ENCODE measurements at places on chromosomes 11 and 22. TPM values are rescaled to one million over a fixed set of nuclear protein-coding genes. Genes with fewer than 3 reads are reported as not detected.

DNA sequence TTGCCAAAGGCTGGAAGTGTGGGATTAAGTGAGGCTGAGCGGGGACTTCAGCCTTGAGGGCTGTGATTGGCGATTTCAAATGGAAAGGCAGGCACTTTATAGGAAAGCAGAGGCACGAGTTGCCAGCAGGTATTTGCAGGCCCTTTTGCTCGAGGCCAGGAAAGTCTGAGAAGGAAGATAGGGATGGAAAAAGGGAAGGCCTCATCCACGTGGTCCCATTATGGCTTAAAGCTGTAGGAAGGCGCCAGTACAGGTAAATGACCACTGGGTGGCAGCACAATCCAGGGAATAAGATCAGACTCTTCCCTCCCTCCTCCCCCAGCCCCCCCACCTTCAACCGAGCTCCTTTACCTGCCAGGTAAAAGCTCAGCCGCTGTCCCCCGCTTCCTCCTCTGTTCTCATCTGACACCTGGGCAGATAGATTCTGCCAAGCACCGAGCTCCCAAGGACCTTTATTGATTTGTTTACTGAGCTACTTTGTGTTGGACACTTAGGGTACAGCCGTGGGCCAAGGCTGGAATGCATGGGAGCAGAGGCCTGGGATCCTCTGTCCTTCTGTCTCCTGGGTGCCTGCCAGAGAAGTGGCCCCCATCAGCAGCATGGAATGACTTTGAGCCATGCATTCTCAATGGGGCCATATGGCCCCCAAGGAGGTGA is 7.5 kb downstream of the P2RX3 start:
- H3K27me3 ChIP-seq: peaks cover 3% of the 10 kb centered on the region
- H3K36me3 ChIP-seq: no peaks in the 10 kb centered on the region
- no peak overlapping the region for H3K4me3 ChIP-seq
- H3K27ac ChIP-seq: no peak overlapping the region
- DNase-seq: peak; percentile 72

DNA sequence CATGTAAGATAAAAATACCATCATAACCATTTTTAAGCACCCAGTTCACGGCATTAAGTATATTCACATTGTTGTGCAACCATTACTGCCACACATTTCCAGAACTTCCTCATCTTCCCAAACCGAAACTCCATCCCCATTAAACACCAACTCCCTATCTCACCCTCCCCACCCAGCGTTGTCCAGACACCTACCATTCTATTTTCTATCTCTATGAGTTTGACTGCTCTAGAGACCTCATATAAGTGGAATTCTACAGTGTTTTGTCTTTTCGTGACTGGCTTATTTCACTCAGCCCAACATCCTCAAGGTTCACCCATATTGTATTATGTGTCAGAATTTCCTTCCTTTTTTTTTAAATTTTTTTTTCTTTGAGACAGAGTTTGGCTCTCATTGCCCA is 45.2 kb downstream of the PPFIA1 start:
- no peaks in the 10 kb centered on the region for H3K27me3 ChIP-seq
- no peak for DNase-seq
- H3K27ac ChIP-seq: no peak overlapping the region
- peaks cover 13% of the 10 kb centered on the region for H3K4me1 ChIP-seq

DNA sequence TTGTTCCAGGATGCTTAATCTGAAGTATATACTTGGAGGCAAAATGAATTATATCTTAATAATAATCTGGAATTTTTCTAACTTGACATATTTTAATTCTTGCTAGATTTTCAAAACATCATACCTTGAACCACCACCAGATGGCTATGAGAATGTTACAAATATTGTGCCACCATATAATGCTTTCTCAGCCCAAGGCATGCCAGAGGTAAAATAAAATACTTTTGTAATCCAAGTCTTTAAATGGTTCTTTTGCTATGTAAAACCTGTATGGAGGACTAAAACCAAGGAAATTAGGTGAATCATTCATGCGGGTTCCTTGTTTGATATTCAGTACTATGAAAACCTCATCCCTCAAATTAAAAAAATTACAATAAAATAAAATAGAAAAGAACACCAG is 14.4 kb downstream of the NAALAD2 start:
- DNase-seq: no peak
- no peak overlapping the region for H3K27ac ChIP-seq
- no peaks in the 10 kb centered on the region for H3K4me1 ChIP-seq
- peaks cover 7% of the 10 kb centered on the region for H3K27me3 ChIP-seq
- H3K36me3 ChIP-seq: no peaks in the 10 kb centered on the region

- H3K27ac ChIP-seq: no peak overlapping the region
- no peaks in the 10 kb centered on the region for H3K27me3 ChIP-seq
- no peak for DNase-seq
- H3K36me3 ChIP-seq: no peaks in the 10 kb centered on the region
Observed at GRCh38 chr11:87803748-87804147, 371.5 kb downstream of the RAB38 start.

- no peak overlapping the region for H3K4me3 ChIP-seq
- no peak overlapping the region for H3K27ac ChIP-seq
- H3K27me3 ChIP-seq: peaks cover 21% of the 10 kb centered on the region
- no peaks in the 10 kb centered on the region for H3K36me3 ChIP-seq
- no peak for DNase-seq
Observed at GRCh38 chr22:48578138-48579042, 1249.3 kb downstream of the BRD1 start.

- H3K27me3 ChIP-seq: no peaks in the 10 kb centered on the region
- peak; percentile 53 for DNase-seq
- H3K36me3 ChIP-seq: peaks cover 48% of the 10 kb centered on the region
- peak overlapping the region; percentile 89 for H3K4me3 ChIP-seq
- H3K27ac ChIP-seq: peak overlapping the region; percentile 95
Observed at GRCh38 chr22:18078329-18079041, 695 bp downstream of the PEX26 start.

- no peak overlapping the region for H3K4me3 ChIP-seq
- H3K27me3 ChIP-seq: peaks cover 8% of the 10 kb centered on the region
- no peak for DNase-seq
- H3K4me1 ChIP-seq: no peaks in the 10 kb centered on the region
- no peaks in the 10 kb centered on the region for H3K36me3 ChIP-seq
- H3K27ac ChIP-seq: no peak overlapping the region
Observed at GRCh38 chr11:74459584-74459983, 7.8 kb downstream of the KCNE3 start.

Gene NAALADL1
- 6.3 TPM for total RNA-seq

Gene GAL
- total RNA-seq: not detected

Measured in activated CD4-positive, alpha-beta T cell treated with anti-CD3 and anti-CD28 coated beads, Interleukin-2, amount 10 ng/mL, durations not matched to agents 7 days and 5 days (primary cell).